H9 (cell line): ENCODE measurements at places on chromosomes 6 and 20.

- no peaks in the 10 kb centered on the region for H3K27me3 ChIP-seq
- peaks cover 88% of the 10 kb centered on the region for H3K36me3 ChIP-seq
- H3K27ac ChIP-seq = no peak overlapping the region
- no peak for DNase-seq
- H3K4me3 ChIP-seq = no peak overlapping the region
These were observed 4.9 kb upstream of the SLC44A4 start for GRCh38 chr6:31883676-31884075.

DNA sequence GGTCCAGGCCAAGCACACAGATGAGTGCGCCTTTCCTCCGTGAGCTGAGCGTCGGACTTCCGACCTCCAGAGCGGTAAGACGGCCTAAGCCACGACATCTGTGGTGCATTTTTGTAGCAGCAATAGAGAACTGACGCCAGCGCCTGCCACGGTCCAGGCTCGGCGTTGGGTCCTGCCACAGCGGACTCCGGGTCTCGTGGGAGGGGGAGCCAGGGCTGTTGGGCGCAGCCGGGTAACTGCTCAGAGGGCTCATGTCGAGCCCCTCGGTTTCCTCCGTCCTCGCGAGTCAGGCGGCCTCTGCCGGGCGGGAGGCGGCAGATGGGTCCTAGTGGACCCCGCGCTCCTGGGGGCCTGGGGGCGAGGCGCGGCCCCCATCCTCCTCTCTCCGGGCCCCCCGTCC, 216.1 kb downstream of the QKI start:
- no peak for DNase-seq
- peaks cover 7% of the 10 kb centered on the region; the same call in 1 of the 2 replicates for H3K4me1 ChIP-seq
- peaks cover 7% of the 10 kb centered on the region; the same call in 2 of the 3 replicates for H3K36me3 ChIP-seq
- no peaks in the 10 kb centered on the region for H3K27me3 ChIP-seq

- H3K4me1 ChIP-seq = no peaks in the 10 kb centered on the region
- peaks cover 67% of the 10 kb centered on the region for H3K36me3 ChIP-seq
- no peak overlapping the region for H3K27ac ChIP-seq
- no peak overlapping the region for H3K4me3 ChIP-seq
These were observed 81.3 kb downstream of the AFDN start for GRCh38 chr6:167907837-167908681.

DNA sequence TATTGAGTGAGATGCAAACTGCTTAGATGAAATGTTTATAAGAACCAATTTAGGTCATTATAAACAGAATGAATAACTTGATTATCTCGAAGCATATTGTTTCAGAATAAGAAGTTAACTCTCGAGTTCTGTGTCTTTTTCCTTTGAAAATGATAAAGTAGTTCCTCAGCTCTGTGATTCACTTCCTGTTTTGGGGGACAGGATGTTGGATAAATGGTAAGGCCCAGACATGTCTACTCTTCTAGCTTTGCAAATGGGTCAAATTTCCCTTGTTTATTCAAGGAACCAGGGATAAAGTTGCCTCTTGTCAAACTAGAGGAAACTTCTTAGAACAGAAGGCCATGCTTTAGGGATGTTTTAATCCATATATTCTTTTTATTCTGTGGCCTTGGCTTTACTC, 246.9 kb downstream of the SOX4 start:
- H3K4me1 ChIP-seq = peaks cover 12% of the 10 kb centered on the region; the same call in 1 of the 2 replicates
- H3K4me3 ChIP-seq = no peak overlapping the region
- DNase-seq = no peak
- H3K27me3 ChIP-seq = no peaks in the 10 kb centered on the region; the same call in 1 of the 2 replicates
- H3K27ac ChIP-seq = no peak overlapping the region

DNA sequence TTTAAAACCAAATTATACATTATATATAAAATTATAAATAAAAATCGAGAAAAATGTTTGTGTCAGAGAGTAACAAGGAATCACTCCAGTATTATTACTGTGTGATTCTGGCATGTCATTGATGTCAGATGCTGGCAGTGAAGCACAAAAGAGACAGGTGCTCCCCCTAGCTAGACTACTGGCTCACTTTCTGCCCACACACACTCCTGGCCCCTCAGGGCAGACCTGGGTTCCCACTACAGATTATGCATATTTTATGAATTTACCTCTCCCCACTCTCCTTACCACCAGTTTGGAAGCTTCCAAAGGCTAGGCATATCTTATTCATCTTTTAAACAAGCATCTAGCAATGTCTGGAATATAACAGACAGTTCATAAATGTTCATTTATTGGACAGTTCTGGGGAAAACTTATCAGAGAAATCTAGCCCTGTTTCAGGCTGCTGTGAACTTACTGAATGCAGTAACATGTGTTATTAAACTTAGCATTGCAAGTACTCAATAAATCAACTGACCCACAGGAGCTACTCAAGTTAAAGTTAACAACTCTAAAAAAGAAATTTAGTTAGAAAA, 12.8 kb downstream of the SNX3 start:
- H3K36me3 ChIP-seq = peaks cover 16% of the 10 kb centered on the region
- DNase-seq = no peak
- no peaks in the 10 kb centered on the region for H3K4me1 ChIP-seq
- no peak overlapping the region for H3K4me3 ChIP-seq

- H3K36me3 ChIP-seq = no peaks in the 10 kb centered on the region
- no peaks in the 10 kb centered on the region for H3K27me3 ChIP-seq
- DNase-seq = no peak
- H3K27ac ChIP-seq = no peak overlapping the region
- H3K4me1 ChIP-seq = no peaks in the 10 kb centered on the region
- no peak overlapping the region for H3K4me3 ChIP-seq
These were observed 5.6 kb downstream of the PMEPA1 start for GRCh38 chr20:57704245-57704644.

DNA sequence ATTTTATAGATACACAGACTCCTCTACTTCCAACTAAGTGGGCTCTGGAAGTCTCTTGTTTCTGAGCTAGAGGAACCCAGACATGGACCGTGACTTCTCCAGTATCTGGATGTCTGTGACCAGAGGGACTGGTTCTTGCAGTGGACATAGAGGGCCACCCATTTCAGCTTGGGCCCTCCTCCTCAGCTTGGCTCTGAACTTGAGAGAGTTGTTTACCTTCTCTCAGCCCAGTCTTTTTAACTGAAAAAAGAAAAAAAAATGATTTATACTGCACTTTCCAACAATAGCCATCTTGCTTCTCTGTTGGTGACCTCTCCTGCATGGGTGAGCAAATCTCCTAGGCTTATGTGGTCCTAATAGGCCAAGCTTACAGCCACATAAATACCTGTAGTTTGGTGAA, 60.3 kb upstream of the TMEM181 start:
- H3K4me1 ChIP-seq = no peaks in the 10 kb centered on the region
- peaks cover 34% of the 10 kb centered on the region for H3K36me3 ChIP-seq
- no peak overlapping the region for H3K27ac ChIP-seq
- no peak for DNase-seq
- H3K27me3 ChIP-seq = no peaks in the 10 kb centered on the region
- H3K4me3 ChIP-seq = no peak overlapping the region

DNA sequence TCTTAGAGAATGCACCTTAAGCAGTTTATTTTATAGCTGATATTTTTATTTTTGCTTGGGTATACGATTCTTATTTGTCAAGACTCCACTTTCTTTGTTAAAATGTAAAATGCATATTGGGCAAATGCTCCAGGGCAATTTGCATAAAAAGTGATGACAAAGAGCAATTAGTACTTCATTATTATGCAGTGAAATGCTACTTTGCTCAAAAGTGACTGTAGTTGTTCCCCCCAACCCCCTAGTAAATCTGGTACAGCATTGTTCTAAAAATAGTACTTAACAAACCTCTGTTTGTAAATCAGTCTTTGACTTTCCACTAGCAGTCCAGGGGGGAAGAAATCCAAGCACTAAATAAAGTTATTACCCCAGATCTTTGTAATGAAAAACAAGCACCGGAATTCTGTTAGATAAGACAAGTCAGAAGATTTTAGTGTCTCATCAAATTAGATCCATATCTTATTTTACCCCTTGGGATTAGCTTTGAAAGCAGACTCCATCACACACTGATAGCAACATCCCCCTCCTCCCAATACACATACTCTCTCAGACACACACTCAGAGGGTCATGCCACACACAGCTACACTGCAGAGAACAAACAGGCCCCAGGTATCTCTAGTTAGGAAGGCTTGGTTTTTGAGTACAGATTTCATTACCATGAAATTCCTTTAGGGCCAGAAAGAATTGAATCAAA, 32.9 kb upstream of the BACH2 start:
- no peaks in the 10 kb centered on the region for H3K27me3 ChIP-seq
- no peak overlapping the region for H3K27ac ChIP-seq
- no peak for DNase-seq
- peak overlapping the region; percentile 11; the same call in 2 of the 3 replicates for H3K4me3 ChIP-seq

GRCh38 chr6:109595998-109596397, 95.0 kb downstream of the AK9 start:
- no peak overlapping the region for H3K27ac ChIP-seq
- no peaks in the 10 kb centered on the region for H3K27me3 ChIP-seq
- no peaks in the 10 kb centered on the region; the same call in 1 of the 2 replicates for H3K36me3 ChIP-seq

DNA sequence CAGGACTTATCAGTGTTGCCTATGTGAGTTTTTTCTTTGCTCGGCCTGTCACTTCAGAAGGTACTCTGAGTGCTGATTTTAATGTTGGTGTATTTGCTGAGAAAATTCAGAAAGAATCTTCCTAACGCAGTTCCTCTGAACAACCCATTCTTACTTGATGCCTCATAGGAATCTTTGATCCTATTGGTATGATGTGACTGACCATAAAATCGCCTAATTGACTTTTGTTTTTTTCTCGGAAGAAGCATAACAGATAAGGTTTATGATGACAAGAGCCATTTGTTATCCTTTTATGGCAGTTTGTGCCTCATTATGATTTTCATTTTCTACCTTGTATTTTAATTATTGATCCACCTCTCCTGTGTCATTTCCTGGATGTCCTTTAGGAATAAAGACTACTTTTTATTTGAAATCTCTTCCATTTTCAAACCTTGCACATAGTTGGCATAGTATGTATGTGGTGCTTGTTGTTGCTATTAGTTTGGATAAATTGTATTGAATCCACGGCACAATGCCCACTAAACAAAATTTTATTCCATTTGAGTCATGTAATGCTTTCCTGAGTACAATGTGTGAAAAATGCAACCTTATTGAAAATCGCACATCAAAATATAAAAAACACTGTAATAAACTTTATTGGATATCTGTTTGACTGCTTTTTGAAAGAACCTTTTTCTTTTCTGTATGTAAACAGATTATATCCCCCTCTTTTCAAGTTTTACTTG, 37.3 kb downstream of the LRRC1 start:
- peaks cover 10% of the 10 kb centered on the region for H3K4me1 ChIP-seq
- no peaks in the 10 kb centered on the region for H3K36me3 ChIP-seq
- H3K27ac ChIP-seq = no peak overlapping the region
- H3K27me3 ChIP-seq = no peaks in the 10 kb centered on the region

DNA sequence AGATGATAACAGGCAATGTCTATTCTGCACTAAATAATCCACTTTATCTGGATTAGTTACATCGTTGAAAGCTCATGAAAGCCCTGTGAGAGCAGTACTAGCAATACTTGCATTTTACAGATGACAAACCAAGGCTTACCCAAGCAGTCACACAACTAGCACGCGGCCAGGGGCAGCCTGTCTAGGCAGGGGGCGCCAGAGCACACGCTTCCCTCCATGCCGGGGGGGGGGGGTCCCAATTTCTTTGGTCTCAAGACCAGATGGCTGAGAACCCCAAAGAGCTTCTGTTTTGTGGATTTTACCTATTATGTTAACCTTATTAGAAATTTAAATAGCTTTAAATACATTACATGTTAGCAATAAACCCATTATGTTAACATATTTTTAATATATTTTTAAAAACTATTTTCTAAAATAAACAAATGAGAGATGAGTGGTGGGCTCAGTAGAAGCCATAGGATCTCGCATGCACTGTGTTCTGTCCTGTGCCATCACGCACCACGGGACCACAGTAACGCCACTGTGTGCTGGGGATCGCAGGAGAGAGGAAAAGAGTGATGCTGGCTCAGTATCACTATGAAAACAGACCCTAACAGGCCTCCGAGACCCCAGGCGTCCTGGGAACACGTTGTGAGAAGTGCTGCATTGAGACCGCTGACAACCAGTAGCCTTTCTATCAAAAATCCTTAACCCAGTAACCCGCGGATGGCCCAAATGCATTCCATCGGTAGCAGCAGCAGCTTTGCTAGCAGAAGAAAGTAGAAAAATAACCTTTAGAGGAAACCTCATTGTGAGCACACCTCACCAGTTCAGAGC, 5.3 kb upstream of the PRR18 start:
- H3K4me1 ChIP-seq = no peaks in the 10 kb centered on the region; the same call in 1 of the 2 replicates
- DNase-seq = peak; percentile 75
- no peak overlapping the region for H3K4me3 ChIP-seq

- 0 out of 2 replicates have a peak, but pooled peaks cover 6% of the 10 kb centered on the region for H3K36me3 ChIP-seq
- no peaks in the 10 kb centered on the region for H3K27me3 ChIP-seq
- H3K27ac ChIP-seq = no peak overlapping the region
- no peaks in the 10 kb centered on the region for H3K4me1 ChIP-seq
These were observed 99.3 kb downstream of the B3GAT2 start for GRCh38 chr6:70857387-70858077.
